ENCODE measurements at places on chromosomes 5 and 9.

DNA sequence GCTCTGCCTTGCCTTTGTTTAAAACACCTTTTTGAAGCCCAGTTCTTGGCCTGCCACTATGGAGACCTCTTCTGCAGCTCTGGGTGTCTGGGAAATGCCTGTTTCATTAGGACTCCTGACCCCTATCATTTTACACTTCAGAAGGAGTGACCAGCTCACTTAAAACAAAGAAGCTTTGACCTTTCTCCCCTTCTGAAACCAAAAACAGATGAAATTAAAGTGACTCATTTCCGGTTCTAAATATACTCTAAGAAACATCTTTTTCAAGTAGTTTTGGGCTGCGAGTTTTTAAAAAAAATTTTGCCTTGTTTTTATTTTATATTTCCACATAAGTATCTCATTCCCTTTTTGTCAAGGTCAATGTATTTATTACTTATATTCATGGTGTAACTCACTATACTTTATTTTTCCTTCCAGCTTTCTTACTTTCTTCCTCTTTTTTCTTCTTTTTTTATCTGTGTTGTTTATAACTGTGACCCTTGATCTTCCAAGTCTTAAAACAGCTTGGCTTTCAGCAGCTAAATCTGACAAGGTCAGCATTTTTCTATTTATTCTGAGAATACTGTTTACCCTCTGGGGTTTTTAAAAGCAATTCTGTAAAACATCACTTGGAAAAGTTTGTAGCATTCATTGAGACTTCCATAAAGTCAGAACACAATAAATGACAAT, 672.9 kb downstream of the NR2F1-AS1 start:
- DNase-seq = no peak

- peak; percentile 74 for DNase-seq
Measured at GRCh38 chr9:109771796-109772531, 8.0 kb upstream of the PALM2AKAP2 start.

GRCh38 chr9:34442770-34443169, 15.6 kb downstream of the FAM219A start:
- no peak for DNase-seq

- DNase-seq = no peak
Measured at GRCh38 chr9:119333507-119334229, 35.6 kb downstream of the BRINP1 start.

DNA sequence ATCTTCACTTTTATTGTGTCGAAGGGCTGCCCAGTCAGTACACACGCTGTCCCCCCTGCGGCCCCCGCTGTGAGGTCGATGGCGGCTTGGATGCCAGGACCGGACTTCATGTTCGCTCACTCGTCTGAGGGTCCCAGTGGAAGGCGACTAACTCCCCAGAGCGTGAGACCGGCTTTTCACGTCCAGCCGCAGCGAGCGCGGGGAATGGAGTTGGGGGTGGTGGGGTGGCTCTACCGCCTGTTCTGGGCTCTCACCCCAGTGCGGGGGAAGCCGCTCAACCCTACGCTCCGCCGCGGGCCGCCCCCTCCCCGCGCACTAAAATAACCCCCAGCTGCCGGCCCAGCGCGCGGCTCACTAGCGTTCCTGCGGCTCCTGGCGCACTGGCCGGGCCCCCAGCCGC, at the start of gene SLC25A2:
TSS of gene SLC25A2 (minus strand) at position 294 of the 400 bp plus-strand sequence. CDS start at position 110, 184 bp downstream.
- DNase-seq = no peak

- no peak for DNase-seq
Measured at GRCh38 chr5:127343866-127344265, 53.3 kb downstream of the MEGF10 start.

DNA sequence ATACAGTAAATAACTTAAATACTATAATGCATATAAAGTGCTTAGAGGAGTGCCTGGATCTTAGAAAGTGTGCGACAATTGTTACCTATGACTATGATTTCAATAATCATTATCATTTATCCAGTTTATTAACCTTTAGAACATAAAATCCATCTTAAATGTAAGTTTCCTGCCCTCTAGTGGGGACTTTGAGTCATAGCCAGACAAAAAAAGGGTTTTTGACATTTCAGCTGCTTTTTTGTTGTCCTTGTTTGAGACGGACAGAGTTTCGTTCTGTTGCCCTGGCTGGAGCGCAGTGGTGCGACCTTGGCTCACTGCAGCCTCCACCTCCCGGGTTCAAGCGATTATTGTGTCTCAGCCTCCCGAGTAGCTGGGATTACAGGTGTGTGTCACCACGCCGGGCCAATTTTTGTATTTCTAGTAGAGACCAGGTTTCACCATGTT, 9.7 kb upstream of the C9orf152 start:
- DNase-seq = no peak

DNA sequence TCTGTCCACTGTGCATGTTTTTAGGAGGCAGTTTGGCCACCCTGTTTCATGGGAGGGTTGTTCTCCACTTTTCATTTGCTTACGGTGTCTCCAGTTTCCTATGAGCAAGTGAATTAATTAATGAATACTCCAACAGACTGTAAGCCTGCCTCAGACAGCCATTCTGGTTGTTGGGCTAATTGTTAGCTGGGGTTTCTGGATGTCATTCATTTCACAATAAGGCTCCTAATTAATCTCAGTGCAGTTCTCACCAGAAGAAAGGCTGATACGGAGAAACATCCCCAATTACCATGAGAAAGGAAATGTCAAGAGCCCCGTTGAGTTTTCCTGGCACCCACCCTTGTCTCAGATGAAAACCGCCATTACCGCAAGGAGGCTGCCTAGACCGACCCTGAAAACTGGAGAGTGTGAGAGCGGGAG, 75.8 kb downstream of the MAP1B start:
- no peak for DNase-seq

- no peak for DNase-seq
Measured at GRCh38 chr5:22938362-22938761, 85.2 kb upstream of the CDH12 start.

DNA sequence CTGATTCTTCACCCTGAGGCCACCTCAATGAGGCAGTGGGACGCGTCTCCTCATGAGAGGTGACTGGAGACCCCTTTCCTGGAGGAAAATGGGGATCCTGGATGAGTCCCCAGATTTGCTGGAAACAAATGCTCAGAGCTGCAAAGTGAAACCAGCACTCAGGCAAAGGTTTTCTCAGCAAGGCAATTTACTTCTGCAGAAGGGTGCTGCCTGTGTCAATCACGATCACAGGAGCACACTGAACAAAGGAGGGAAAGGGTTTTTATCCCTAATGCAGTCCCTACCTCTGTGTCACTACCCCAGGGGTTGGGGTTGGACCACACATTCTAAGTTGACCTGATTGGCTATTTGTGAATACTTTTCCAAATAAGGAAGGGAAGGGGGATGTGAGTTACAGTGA, 69.9 kb upstream of the CDK20 start:
- DNase-seq = no peak

DNA sequence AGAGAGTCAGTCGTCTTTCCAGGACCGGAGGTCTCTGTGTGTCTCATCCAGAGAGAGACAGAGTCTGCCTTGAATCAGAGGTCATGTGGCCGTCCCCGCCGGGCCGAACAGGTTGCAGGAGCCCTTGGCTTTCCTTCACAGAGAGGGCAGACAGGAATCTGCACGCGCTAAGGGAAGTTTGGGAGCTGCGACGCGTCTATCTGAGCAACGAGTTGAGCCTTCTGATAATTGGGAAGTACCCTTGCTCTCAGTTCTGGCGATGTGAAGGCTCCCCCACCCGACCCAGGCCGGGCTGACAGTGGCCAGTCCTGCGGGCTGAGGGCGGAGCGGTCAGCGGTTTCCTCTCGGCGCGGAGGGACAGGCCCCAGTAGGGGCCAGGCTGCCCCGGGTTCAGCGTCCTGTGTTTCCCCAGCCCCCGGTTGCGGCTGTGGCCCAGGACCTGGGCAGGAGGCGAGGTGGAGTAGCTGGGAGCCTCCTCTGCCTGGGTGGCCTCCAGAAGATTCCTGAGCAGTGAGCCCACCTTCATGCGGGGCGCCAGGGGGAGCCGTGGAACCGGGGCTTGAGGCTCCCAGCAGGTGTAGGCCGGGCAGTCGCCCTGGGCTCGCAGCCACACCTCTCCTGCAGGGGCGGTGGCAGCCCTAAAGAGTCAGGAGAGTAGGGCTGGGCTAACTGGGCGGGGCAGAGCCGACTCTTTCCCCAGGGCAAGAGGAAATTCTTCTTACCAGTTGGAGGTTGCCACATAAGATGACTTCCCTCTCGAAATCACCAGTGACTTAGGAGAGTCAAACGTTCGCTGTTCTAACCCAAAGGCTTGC, 13.9 kb downstream of the NR2F1 start:
- peak; percentile 67 for DNase-seq

- DNase-seq = no peak
Measured at GRCh38 chr5:153981905-153982605, 56.7 kb downstream of the FAM114A2 start.

GRCh38 chr5:83184534-83184933, 107.2 kb downstream of the XRCC4 start:
- DNase-seq = no peak

DNA sequence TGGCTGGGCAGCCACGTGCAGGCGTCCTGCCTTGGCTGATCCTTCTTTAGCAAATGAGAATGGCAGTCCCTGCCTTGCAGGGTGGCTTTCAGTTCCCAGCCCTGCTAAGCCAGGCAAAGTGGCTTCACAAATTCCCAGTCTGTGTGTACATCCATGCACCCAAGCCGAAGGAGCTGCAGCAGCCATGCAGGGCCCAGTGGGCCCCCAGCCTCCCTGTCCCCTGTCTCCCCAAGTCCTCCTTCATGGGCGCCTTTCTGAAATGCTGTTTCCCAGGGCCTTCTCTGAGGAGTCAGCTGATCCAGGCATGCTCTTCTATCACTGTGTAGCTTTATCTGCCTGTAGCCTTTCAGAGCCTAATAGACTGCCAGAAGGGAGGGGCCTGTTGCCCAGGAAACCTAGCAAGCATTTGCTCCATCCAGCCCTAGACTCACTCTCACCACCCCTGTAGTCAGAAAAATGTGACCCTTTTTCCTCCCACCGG, 47.4 kb upstream of the SHC3 start:
- no peak for DNase-seq

- no peak for DNase-seq
Measured at GRCh38 chr5:109900911-109901627, 211.3 kb downstream of the MAN2A1 start.

DNA sequence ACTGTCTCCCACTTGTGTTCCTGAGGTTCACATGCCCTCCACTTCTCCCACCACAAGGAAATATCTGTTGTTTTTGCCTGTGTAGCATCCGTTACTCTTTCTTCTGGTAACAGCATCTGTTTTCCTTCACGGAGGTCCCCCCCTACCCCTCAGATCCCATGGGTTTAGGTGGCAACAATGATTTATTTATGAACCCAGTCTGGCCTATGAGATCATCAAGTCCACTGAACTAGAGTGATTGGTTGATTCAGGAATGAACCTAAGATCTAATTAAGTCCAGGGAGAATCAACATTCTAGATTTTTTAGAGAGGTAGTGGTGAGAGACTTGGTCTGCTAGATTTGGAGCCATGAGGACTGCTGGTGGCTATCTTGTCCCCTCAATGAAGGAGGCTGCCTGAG, 166.8 kb downstream of the NR3C1 start:
- no peak for DNase-seq

GRCh38 chr9:136754059-136754572, 3.9 kb downstream of the LCN8 start:
- DNase-seq = peak; percentile 25

- DNase-seq = no peak
Measured at GRCh38 chr9:14391620-14392019, 77.7 kb upstream of the NFIB start.

- DNase-seq = no peak
Measured at GRCh38 chr9:108478431-108479332, 377.1 kb downstream of the ACTL7B start.

DNA sequence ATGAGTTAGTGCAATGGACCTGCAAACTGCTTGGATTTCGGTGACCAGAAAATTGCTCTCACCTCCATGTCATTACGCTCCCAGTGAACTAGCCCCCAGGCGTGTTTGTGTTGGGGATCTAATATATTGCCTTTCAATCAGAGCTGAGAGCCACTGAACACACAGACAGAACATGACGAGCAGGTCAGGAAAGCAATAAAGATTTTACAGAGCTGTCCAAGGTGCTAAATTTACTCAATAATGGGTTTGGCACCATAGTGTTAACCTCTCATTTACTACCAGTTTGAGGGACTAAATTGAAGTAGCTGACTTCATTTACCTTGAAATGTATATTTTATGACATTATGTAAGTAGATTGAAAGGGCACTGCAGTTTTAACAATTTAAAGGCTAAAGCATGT, 383.0 kb downstream of the EBF1 start:
- DNase-seq = no peak

GRCh38 chr9:131346559-131346958, 47.3 kb upstream of the PRRC2B start:
- no peak for DNase-seq

GRCh38 chr9:133257465-133257956, 17.5 kb downstream of the ABO start:
- no peak for DNase-seq

DNA sequence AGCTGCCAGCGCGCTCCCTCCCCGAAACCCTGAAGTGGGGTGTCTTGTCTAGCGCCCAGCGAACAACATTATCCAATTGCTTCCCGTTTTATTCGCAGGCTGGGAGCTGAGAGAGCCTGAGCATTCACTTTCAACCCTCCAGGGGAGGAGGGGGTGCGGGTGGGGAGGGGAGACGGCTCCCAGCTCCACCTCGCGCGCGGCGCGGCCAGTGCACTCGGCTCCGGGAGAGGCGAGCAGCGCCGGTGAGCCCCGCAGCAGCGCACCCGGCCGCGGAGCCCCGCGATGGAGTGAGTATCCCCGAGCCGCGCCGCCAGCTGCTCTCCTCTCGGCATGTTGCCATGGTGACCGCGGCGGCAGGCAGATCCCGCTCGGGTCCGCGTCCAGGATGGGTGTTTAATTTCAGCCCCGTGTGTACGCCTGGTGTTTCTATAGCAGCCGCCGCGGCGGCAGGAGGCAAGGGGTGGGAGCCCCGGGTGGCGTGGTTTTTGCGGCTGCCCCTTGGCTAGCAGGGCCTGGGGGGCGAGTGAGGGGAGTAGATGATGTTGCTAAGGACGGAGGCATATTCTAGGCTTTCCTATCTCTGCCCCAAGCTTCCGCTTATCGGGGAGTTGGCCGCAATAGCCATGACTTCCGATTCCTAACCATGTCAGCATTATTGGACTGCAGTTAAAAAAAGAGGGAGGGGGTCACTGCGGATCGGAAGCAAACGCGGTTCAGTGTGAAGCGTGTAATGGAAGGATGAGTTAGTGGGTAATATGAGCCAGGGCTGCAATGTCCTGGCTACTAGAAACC, 139.2 kb upstream of the PALM2AKAP2 start:
- peak; percentile 80 for DNase-seq

Data from Right ventricle myocardium inferior (tissue), 1 donor.